ENCODE measurements at places on chromosomes 1 and 21. TPM values are rescaled to one million over a fixed set of nuclear protein-coding genes. Genes with fewer than 3 reads are reported as not detected.

The ANGPTL1 gene
- 8.1 TPM for total RNA-seq

The DNASE2B gene
- not detected for total RNA-seq

The KRTAP22-1 gene
- not detected for total RNA-seq

The ACTL8 gene
- not detected for total RNA-seq

The ACTN2 gene
- total RNA-seq, result under 0.01 TPM

The CR1L gene
- total RNA-seq, result not detected

The DYNLT4 gene
- not detected for total RNA-seq

The PDC gene
- total RNA-seq, result not detected

The FCRL4 gene
- total RNA-seq, result not detected

The TNFRSF18 gene
- 0.33 TPM for total RNA-seq
